ENCODE measurements at places on chromosomes 16 and 17. TPM values are rescaled to one million over a fixed set of nuclear protein-coding genes. Genes with fewer than 3 reads are reported as not detected.

DNA sequence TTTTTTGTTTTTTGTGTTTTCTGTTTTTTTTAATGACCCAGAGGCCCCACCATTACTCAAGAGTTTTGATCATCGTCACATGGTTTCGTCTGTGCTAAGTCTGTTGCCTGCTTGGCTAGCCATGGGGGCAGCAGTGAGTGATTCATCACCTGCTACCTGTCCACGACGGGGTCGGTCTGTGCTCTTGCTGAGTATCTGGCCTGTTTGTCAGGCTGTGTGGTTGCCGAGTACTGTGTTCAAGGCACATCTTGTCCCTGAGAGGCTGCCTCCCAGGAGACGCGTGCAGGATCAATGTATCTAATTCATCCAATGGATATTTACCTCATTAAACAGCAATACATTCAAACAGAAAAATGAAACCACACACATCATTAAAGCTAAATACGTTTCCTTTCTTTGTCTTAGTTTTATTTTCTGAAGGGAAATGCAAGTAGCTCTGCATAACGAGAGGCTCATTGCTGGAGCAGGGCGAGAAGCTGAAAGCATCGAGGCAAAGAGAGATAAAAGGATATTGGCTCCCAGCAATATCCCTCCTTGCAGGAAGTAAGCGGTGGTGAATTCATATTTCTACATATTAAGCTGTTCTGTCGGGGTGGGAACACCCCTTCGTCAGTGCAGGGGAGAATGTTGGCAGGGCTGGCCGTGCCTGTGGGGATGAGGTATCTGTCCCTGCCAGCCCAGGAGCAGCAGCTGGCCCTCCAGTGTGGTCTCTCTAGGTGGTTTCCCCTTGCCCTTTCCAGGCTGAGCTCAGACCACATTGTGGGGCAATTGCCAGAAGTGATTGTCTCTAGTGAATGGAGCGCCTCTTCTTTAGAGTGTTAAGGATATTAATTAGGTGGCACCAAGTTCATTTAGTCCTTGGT lies 166.2 kb upstream of the ASIC2 start:
- no peaks in the 10 kb centered on the region for H3K4me1 ChIP-seq
- no peaks in the 10 kb centered on the region for H3K36me3 ChIP-seq

DNA sequence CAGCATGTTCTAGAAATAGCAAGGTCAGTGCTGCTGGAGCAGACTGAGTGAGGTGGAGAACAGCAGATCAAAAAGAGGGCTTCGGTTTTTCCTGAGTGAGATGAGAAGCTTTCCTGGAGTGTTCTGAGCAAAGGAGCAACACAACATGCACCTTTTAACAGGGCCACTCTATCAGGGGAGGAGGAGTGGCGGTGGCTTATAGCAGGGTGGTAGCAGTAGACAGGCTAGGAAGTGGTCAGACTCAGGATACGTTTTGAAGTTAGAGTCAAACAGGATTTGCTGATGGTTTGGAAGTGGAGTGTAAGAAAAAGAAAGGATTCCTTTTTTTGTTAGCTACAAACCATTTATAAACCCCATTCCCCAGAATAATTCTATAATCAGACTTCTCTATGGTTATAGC lies 12.5 kb downstream of the POLG2 start:
- H3K27ac ChIP-seq, result no peak overlapping the region
- DNase-seq, result no peak
- peaks cover 4% of the 10 kb centered on the region for H3K36me3 ChIP-seq
- no peak overlapping the region for H3K4me3 ChIP-seq
- no peaks in the 10 kb centered on the region for H3K27me3 ChIP-seq

DNA sequence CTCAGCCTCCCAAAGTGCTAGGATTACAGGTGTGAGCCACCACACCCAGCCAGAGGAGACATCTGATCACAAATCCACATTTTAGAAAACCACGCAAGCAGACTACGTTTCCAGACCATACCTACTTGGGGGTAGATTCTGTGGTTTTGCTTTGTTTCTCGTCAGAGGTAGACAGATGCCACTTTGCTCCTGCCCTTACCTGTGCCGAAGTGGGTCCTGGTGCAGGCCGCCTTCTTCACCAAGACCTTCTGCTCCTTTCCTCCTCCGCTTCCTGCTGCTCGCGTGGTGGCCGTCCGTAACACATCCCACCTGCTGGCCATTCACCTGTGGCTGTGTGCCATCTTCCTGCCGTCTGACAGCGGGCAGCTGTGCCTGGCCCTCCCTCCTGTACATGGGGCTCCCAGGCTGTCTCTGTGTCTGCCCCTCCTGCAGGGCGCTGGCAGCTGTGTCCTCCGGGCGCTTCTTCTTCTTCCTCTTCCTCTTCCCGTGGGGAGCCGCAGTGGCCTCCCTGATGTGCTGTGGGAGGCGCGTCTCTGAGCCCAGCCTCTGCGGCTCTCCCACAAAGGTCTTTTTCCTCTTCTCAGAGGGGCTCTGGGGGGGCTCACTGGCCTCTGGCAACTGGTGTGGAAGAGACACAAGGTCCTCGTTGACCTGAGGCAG lies 21.2 kb upstream of the CYTH1 start:
- H3K27me3 ChIP-seq, result no peaks in the 10 kb centered on the region
- peaks cover 37% of the 10 kb centered on the region for H3K36me3 ChIP-seq
- H3K27ac ChIP-seq, result no peak overlapping the region
- 0 out of 2 replicates have a peak, but pooled peaks cover 6% of the 10 kb centered on the region for H3K4me1 ChIP-seq
- no peak for DNase-seq

DNA sequence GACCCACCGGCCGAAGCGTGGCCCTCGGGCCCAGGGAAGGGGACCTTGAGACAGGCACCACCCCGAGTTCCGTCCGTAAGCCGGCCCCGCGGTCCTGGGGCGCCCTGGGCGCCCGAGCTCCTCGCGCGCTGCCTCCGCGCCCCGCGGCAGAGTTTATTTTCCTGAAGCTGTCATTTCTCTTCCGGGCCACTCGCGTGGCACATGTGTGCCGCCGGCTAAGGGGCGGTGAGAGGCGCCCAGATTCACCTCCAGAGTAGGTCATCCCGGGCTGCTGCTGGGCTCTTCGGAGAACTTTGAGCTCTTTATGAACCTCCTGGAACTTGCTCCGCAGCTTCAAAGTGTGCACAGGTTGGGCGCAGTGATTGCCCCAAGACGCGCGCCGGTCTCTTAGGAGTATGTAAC lies 489 bp downstream of the ZC3H18 start:
- H3K36me3 ChIP-seq, result no peaks in the 10 kb centered on the region
- peak; percentile 62 for DNase-seq
- H3K27ac ChIP-seq, result peak overlapping the region; percentile 62
- peak overlapping the region; percentile 92 for H3K4me3 ChIP-seq
- H3K27me3 ChIP-seq, result no peaks in the 10 kb centered on the region

STH gene
- not detected for polyA plus RNA-seq

All from GM23248 (cell line).